ENCODE measurements at places on chromosomes 1 and 21.

DNA sequence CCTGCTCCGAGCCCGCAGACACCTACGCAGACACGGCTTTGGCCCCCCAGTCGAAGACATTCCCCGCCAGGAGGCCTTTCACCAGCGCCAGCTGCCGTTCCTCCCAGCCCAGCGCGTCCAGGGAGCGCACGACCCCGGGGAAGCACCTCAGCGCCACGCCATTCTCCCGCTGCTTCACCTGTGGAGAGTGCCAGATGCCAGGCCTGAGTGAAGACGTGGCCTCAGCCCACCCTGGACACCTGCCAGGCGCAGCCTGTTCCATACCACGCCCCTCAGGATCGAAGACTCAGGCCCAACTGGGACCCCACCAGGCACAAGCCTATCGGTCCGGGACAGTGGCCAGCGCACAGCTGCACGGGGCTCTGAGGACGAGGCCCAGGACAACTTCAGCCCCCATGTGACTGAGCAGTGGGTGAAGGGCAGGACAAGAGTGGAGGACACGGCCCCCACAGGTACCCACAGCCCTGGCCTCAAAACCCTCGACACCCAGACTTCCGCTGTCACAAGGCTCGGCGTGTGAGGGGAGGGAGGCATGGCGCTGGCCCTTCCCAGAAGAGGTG, 13.5 kb downstream of the PANK4 start:
- H3K4me1 ChIP-seq: no peaks in the 10 kb centered on the region
- no peak overlapping the region for H3K4me3 ChIP-seq
- peaks cover 5% of the 10 kb centered on the region for H3K36me3 ChIP-seq
- no peak for DNase-seq
- no peak overlapping the region for H3K27ac ChIP-seq
- no peaks in the 10 kb centered on the region for H3K27me3 ChIP-seq

GRCh38 chr21:31683029-31683428, 23.5 kb downstream of the SOD1 start:
- H3K27me3 ChIP-seq: no peaks in the 10 kb centered on the region
- H3K4me1 ChIP-seq: no peaks in the 10 kb centered on the region
- H3K36me3 ChIP-seq: peaks cover 17% of the 10 kb centered on the region
- DNase-seq: no peak

GRCh38 chr1:218516526-218516925, 171.4 kb downstream of the TGFB2 start:
- no peaks in the 10 kb centered on the region for H3K27me3 ChIP-seq
- H3K4me3 ChIP-seq: no peak overlapping the region
- H3K36me3 ChIP-seq: no peaks in the 10 kb centered on the region
- DNase-seq: no peak
- no peaks in the 10 kb centered on the region for H3K4me1 ChIP-seq

- no peak for DNase-seq
- no peak overlapping the region for H3K4me3 ChIP-seq
- peaks cover 8% of the 10 kb centered on the region for H3K4me1 ChIP-seq
- peaks cover 44% of the 10 kb centered on the region for H3K36me3 ChIP-seq
- H3K27ac ChIP-seq: no peak overlapping the region
Observed at GRCh38 chr1:205304695-205305070, 16.9 kb downstream of the NUAK2 start.

DNA sequence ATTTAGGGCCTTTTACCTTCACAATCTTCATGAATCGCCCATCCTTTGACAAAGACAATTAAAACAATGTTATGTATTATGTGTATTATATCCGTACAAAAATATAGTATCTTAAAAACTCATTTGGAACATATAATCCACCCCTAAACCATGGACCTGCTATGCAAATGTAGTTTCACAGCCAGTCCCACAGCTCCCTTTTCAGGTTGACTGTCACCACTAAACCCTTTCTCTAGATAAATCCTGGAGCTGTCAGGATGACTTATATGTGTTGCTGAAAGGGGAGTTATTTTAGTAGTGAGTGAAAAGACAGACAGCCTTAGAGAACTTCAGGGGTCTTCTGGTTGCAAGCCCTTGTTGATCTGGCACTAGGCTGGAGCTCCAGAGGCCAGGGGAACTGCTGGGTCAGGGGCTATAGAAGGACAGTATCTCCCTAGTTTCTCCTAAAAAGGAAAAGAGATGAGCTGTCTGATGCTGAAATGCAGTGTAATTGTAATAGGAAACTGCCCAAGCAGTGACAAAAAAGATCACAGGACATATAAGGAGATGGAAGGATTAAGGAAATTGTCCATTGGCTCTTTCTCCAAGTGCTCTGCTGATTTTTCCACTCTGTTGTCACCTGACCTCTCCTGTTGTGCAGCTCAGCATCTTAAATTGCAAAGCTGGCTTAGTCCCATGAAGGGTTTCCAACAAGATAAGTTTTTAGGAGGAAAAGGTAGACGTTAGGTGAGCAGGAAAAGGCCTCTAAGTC, 127.7 kb downstream of the S1PR1 start:
- H3K27me3 ChIP-seq: no peaks in the 10 kb centered on the region
- H3K4me1 ChIP-seq: no peaks in the 10 kb centered on the region

DNA sequence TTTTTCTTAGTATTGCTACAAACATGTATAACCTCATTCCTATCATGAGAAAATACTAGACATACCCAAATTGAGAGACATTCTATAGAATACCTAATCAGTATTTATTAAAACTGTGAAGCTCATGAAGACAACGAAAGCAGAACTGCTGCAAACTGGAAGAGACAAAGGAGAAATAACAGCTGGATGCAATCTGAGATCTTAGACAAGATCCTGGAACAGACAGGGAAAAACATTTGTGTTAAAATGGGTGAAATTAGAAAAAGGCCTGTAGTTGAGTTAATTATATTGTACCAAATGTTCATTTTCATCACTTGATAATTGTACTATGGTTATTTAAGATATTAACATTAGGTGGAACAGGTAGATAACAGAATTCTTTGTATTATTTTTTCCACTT, 392.0 kb downstream of the PLPP3 start:
- no peak overlapping the region for H3K4me3 ChIP-seq
- no peak for DNase-seq
- no peak overlapping the region for H3K27ac ChIP-seq
